Stimulated activated CD8-positive, alpha-beta memory T cell treated with anti-CD3 and anti-CD28 coated beads, Interleukin-7, amount 100 ng/mL, for 1 hour (primary cell): ENCODE measurements at places on chromosomes 16 and 17.

GRCh38 chr16:17471719-17472461 lies 1.1 kb upstream of the XYLT1 start:
- DNase-seq: no peak

DNA sequence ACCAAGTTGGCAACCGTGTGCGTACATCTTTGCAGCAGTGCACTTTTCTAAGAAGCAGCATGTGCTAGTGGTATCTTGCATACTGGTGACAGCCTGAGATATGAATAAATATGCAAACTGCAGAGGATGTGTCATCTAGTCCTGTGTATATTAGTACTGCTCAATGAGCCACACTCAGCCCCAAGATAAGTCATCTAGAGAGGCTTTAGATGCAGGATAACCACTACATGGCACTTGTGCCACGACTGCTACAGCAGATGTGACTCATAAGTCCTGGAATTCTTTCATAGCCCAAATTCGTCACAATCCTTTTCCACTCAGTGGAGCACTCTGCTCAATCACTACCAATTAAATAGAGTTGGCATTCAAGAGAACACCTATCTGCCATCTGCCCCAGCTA lies 171.5 kb downstream of the AXIN2 start:
- no peak for DNase-seq

GRCh38 chr17:1077581-1077985 lies 80.7 kb downstream of the TIMM22 start:
- DNase-seq: no peak

GRCh38 chr16:539901-540530 lies 12.5 kb downstream of the CAPN15 start:
- DNase-seq: no peak

DNA sequence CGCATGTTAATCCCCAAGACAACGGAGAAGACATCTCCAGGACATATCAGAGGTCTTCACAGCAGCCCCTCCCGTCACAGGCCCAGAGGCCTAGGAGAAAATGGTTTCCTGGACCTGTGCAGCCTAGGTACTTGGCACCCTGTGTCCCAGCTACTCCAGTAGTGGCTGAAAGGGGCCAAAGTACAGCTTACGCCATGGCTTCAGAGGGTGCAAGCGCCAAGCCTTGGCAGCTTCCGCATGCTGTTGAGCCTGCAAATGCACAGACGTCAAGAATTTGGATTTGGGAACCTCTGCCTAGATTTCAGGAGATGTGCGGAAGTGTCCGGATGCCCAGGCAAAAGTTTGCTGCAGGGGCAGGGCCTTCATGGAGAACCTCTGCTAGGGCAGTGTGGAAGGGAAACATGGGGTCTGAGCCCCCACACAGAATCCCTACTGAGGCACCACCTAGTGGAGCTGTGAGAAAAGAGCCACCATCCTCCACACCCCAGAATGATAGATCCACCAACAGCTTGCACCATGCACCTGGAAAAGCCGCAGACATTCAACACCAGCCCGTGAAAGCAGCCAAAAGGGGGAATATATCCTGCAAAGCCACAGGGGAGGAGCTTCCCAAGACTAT lies 159.3 kb upstream of the COX10 start:
- no peak for DNase-seq

GRCh38 chr17:48004983-48005382 lies 32.6 kb downstream of the COPZ2 start:
- DNase-seq: no peak

DNA sequence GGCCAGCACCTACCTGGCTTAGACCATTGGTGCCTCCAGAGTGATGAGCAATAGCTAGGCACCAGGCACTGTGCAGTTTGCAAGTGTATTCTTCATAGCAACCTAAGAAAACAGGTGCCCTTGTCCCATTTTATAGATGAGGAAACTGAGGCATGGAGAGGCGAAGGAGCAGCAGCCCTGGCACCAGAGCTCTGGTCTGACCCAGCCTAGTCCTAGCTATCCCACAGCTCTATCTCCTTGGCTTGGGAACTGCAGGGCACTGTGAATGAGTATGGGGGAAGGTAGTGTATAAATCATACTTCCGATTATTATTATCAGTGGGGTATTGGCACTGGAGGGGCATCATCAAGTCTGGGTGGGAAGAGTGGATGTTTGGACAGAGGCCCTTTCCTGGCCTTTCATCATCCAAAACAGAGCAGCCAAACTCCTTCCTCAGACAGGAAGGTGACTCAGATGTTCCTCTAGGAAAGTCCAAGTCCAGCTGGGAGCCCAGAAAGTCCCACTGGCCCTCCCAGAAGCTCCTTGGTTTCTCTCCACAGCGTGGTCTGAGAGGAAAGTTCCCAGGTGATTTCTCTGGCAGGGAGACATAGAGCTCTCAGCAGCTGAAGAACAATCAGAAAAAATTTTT lies 32.0 kb upstream of the PLLP start:
- DNase-seq: no peak

GRCh38 chr16:29854520-29855100 lies 8.4 kb downstream of the CDIPT start:
- DNase-seq: no peak

DNA sequence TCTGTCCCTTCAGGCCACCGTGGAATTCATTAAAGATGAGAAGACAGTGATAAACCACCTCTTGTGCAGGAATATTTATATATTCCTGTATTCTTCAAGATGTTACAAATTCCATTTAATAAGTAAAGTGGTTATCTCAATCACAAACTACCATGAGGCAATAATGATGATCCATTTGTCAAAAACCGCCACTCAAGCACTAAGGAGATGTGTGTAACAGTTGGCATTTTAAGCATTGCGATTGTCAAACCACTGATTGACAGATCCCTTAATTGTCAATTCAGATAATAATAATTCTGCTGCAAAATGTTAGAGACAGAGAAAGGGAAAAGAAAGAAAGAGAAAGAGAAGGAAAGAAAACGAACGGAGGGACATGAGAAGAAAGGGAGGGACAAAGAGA lies 476.1 kb upstream of the RBFOX1 start:
- no peak for DNase-seq
